ENCODE measurements at places on chromosomes 5 and 9.

DNA sequence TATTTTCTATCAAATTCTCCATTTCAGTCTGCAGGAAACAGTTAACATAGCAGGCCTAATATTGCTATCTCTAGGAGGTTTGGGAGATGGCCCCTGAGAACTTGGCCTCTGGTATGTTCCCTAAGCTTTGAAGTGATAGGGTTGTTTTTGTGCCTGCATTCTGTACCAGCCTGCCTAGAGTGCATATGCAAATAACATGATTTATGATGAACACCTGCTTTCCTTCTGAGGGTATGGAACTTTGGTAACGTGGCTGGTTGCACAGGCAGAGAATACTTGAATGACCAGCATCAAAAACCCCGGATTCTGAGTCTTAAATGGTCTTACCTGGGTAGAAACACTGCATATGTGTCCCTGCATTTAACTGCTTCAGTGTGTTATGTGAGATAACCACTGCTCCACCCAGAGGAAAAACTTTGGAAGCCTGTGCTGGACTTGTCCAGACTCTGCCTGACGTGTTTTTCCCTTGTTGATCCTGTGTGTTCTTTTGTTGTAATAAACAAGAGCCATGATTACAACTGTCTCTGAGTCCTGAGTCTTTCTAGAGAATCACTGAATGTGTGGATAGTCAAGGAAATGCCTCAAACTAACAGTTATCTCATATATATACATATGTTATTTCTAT is 111.3 kb upstream of the ABCA1 start:
- peaks cover 7% of the 10 kb centered on the region for H3K36me3 ChIP-seq
- H3K4me1 ChIP-seq = no peaks in the 10 kb centered on the region
- H3K4me3 ChIP-seq = no peak overlapping the region
- H3K27me3 ChIP-seq = no peaks in the 10 kb centered on the region

DNA sequence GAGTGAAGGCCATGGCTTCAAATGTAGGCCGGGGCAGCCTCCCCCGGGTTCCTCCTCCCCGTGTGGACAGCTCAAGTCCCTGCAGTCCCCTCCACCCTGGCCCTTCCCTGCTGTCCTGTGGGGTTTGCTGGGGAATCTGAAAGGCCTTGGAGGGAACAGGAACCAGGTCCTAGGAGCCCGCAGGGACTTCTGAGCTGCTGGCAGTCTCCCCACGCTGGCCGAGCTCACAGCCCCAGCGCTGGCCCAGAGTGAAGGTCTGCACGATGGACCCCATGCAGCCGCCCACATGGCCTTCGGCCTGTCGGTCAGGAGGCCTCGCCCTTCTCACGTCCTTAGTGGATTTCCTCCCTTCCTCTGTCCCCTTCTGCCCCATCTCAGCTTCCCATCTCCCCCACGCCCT is 25.7 kb upstream of the NOTCH1 start:
- DNase-seq = no peak
- peaks cover 11% of the 10 kb centered on the region for H3K27me3 ChIP-seq
- H3K4me3 ChIP-seq = no peak overlapping the region
- no peaks in the 10 kb centered on the region for H3K36me3 ChIP-seq
- no peak overlapping the region for H3K27ac ChIP-seq

DNA sequence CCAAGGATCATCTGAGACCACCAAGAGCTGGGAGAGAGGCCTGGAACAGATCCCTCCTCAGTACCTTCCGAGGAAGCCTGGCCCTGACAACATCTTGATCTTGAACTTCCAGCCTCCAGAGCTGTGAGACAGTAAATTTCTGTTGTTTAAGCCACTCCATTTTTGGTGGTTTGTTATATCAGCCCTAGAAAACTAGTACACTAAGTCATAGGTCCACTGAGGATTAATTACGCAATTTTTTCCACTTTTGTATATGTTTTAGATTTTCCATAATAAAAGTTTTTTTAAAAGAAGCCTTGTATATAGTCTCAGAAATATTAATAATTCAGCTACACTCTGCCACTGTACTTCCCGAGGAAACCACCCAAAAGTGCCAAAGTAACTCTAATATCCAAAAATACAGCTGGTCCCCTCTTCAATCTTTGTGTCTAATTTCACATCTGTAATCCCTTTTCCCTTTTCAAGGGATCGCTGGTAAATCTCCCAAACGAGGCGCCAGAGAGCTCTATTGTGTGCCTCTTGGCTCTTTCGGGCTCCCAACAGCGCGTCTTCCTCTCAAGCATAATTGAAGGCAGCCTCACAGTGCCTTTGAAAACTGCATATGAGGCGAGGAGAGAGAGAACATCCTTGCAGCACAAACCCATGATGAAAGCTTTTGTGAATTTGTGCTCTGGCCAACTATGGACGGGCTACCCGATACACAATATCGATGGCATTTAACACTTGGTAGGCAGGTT is 32.7 kb downstream of the PRUNE2 start:
- H3K27ac ChIP-seq = peak overlapping the region; percentile 64
- H3K27me3 ChIP-seq = peaks cover 1% of the 10 kb centered on the region
- no peak for DNase-seq

GRCh38 chr5:117690612-117691011 is 1116.0 kb upstream of the SEMA6A start:
- peaks cover 4% of the 10 kb centered on the region for H3K4me1 ChIP-seq
- no peak overlapping the region for H3K4me3 ChIP-seq
- peak overlapping the region; percentile 39 for H3K27ac ChIP-seq
- no peaks in the 10 kb centered on the region for H3K27me3 ChIP-seq
- peak; percentile 20 for DNase-seq

GRCh38 chr5:73534011-73534644 is 31.3 kb downstream of the ANKRA2 start:
- peaks cover 2% of the 10 kb centered on the region for H3K27me3 ChIP-seq
- no peak for DNase-seq
- H3K27ac ChIP-seq = no peak overlapping the region
- no peak overlapping the region for H3K4me3 ChIP-seq
- no peaks in the 10 kb centered on the region for H3K36me3 ChIP-seq

GRCh38 chr9:120431268-120431667 is 148.7 kb downstream of the CDK5RAP2 start:
- no peaks in the 10 kb centered on the region for H3K36me3 ChIP-seq
- H3K4me3 ChIP-seq = no peak overlapping the region
- DNase-seq = no peak
- no peaks in the 10 kb centered on the region for H3K27me3 ChIP-seq
- H3K4me1 ChIP-seq = peaks cover 5% of the 10 kb centered on the region
- H3K27ac ChIP-seq = no peak overlapping the region

DNA sequence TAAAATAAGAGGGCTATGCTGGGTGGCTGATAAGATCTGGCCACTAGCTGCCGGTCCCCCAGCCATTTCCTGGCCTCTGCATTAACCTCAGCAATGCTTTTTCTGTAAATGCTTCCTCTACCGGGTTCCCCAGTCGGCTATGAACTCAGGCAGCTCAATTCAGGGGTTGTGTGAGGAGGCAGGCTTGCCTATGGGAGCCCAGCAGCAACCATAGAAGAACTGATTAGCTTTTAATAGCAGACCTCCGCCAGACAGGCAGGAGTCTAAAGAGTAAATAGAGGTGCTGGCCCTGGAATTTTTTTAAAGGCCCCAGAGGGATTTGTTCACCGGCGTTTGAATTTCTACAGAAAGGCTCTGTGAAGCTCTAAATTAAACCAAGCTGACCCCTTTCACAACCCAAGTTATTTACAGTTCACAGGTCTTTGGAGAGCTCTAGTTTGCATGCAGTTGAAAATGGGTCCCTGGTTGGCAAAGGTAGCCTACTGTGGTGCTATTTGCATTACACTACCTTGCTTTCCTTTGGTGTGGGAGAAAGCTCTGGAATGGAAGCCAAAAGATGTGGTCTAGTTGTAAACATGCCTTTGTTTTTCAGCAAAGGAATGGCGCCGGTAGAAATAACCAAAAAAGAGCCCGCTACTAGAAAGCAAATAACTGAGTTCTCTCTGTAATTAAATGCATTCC is 289.7 kb upstream of the SEMA6A start:
- peaks cover 7% of the 10 kb centered on the region for H3K36me3 ChIP-seq
- no peak overlapping the region for H3K4me3 ChIP-seq
- DNase-seq = peak; percentile 18
- H3K27ac ChIP-seq = no peak overlapping the region

DNA sequence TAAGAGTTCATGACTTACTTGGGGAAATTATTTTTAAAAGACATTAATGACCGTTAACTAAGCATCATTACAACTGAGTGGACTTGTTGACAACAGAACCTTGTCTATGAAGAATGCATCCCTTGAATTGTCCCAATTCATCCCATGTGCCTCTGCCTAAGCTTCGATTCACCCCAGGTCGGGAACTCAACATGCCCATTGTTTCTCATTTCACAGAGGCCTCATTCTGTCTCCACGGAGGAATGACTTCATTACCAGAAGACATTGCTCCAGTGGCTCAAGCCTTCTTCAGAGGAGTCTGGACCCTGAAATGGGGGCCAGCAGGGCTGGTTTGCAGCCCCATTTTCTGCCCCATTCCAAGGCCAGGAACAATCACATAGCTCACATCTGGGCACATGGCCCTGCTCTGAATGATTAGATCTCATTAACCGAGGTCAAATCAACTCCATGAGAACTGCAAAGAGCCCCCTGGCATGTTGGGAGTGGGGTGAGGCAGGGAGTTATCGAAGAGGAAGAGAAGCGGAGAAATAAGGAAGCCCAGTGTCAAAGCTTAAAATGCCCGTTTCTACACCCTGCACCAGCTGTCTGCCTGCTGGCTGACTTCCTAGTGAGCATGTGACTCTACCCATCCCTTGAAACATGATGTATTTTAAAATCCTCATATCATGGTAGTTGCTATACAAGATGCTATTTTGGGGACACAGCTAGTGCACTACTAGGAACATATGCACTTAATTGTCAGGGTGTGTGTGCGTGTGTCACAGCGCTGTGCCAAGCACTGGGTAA is 137.3 kb downstream of the LHFPL2 start:
- H3K4me1 ChIP-seq = peaks cover 44% of the 10 kb centered on the region
- H3K4me3 ChIP-seq = no peak overlapping the region
- no peak for DNase-seq
- H3K27me3 ChIP-seq = peaks cover under 1% of the 10 kb centered on the region
- no peak overlapping the region for H3K27ac ChIP-seq
- no peaks in the 10 kb centered on the region for H3K36me3 ChIP-seq

DNA sequence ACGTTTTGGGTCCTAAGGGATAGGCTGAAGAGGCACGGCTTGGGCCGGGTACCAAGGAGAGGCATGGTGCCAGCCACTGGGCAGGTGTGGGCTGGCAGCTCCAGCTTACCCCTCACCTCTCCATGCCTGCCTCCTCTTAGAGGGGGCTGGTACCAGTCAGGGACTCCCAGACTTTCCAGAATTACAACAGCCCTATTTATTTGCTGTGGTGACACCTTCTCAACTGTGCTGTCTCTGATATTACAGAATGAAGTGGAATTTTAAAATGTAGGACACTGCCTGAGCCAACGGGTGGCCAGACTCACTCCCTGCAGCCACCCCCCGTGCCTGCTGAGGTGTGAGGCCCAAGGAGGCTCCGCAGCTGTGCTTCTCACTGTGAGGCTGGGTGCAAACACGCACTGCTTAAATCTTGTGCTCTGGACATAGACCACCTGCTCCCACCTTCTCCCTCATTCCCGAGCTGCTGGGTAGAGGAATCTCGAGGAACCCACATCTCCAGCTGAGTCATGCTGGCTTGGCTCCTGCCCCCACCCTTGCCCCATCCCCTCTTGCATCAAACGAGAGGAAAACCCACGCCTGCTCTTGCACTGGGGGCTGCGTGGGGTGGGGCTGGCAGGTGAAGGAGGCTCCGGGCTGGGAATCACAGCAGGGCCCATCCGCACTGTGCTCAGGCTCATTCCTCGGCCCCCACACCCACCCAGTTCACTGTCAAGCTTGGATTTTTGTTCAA is 47.9 kb downstream of the PRRT1B start:
- no peak overlapping the region for H3K4me3 ChIP-seq
- no peak overlapping the region for H3K27ac ChIP-seq
- no peaks in the 10 kb centered on the region for H3K36me3 ChIP-seq
- peaks cover 9% of the 10 kb centered on the region for H3K27me3 ChIP-seq
- DNase-seq = no peak

GRCh38 chr5:24364711-24365110 is 280.1 kb downstream of the CDH10 start:
- no peak for DNase-seq
- no peak overlapping the region for H3K27ac ChIP-seq
- H3K27me3 ChIP-seq = peaks cover 2% of the 10 kb centered on the region

- peaks cover 7% of the 10 kb centered on the region for H3K27me3 ChIP-seq
- H3K36me3 ChIP-seq = peaks cover 10% of the 10 kb centered on the region
- no peak for DNase-seq
Measured at GRCh38 chr9:137467161-137467581, 8.0 kb upstream of the NSMF start.

GRCh38 chr5:9104571-9105339 is 441.1 kb downstream of the SEMA5A start:
- H3K36me3 ChIP-seq = no peaks in the 10 kb centered on the region
- no peak overlapping the region for H3K4me3 ChIP-seq
- H3K4me1 ChIP-seq = peaks cover 3% of the 10 kb centered on the region
- no peak for DNase-seq
- no peak overlapping the region for H3K27ac ChIP-seq
- no peaks in the 10 kb centered on the region for H3K27me3 ChIP-seq

DNA sequence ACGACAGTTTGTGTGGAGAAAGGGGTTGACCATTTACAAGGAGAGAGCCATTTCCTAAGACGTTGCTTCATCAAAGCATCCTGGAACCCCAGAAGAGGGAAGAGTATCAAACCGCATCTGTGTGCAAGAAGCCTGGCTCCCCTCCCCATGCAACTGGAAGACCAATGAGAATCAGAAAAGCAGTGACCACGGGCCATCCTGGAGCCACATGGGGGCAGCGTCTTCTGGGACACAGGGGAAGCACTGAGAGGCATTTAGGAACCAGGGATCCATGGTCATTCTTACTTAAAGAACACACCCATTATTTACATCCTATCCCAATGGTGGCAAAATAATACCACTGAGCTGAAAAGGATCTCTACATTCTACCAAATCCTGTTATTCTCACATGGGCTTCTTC is 29.3 kb downstream of the SEMA5A start:
- no peak overlapping the region for H3K27ac ChIP-seq
- no peak overlapping the region for H3K4me3 ChIP-seq
- no peaks in the 10 kb centered on the region for H3K4me1 ChIP-seq
- no peaks in the 10 kb centered on the region for H3K36me3 ChIP-seq
- no peak for DNase-seq

GRCh38 chr9:34154057-34154456 is 24.8 kb upstream of the UBAP1 start:
- no peak overlapping the region for H3K27ac ChIP-seq
- H3K27me3 ChIP-seq = no peaks in the 10 kb centered on the region
- DNase-seq = no peak
- peaks cover 5% of the 10 kb centered on the region for H3K4me1 ChIP-seq
- H3K36me3 ChIP-seq = no peaks in the 10 kb centered on the region

GRCh38 chr9:77935974-77936373 is 95.6 kb downstream of the GNAQ start:
- H3K27ac ChIP-seq = no peak overlapping the region
- H3K4me1 ChIP-seq = no peaks in the 10 kb centered on the region
- no peak overlapping the region for H3K4me3 ChIP-seq
- no peak for DNase-seq
- H3K27me3 ChIP-seq = peaks cover 2% of the 10 kb centered on the region
- H3K36me3 ChIP-seq = no peaks in the 10 kb centered on the region

GRCh38 chr5:114360816-114361723 is 800 bp upstream of the KCNN2 start:
- peak; percentile 90 for DNase-seq
- H3K4me1 ChIP-seq = peaks cover 8% of the 10 kb centered on the region
- peak overlapping the region; percentile 99 for H3K4me3 ChIP-seq

All from glutamatergic neuron (in vitro differentiated cells).